ENCODE measurements at places on chromosomes 12 and 14.

DNA sequence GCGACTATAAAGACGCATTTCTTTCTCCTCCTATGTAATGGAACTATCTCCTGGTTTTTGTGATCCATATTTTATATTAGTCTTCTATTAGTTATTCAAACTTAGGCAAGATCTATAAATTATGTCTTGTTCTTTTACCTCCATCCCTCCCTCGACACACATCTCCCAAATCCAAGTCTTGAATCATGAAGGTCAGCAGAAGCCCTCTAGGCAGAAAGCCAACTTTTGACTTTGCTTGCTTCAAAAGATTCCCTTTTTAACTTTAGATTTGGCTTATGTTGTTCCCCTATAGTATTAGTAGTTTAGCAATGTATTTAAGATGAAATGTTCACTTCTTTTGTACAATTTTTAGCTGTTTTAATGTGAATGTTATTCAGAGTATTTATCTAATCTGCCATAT, 689.8 kb downstream of the SLC6A15 start:
- DNase-seq: no peak

GRCh38 chr12:49669796-49670195, 37.4 kb downstream of the FMNL3 start:
- no peak for DNase-seq

DNA sequence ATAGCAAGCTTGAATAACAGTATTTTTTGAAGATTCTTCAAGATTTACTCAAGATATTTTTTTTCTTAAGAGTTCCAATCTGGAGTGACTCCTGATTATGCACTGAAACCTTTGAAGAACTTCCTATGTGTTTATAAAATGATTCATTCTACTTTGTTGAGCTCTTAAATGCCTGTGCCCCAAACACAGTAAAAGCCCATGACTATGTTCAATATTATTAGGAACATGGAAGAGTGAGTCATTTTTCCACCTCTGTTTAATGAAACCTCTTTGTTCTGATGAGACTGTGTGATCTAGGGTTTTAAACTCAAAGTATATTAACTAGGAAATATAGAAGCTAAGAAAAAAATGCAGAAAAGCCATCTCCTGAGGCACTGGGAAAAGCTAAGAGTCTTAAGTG, 415.0 kb upstream of the FBXO33 start:
- DNase-seq: no peak

GRCh38 chr14:85468816-85469215, 61.1 kb upstream of the FLRT2 start:
- DNase-seq: no peak

DNA sequence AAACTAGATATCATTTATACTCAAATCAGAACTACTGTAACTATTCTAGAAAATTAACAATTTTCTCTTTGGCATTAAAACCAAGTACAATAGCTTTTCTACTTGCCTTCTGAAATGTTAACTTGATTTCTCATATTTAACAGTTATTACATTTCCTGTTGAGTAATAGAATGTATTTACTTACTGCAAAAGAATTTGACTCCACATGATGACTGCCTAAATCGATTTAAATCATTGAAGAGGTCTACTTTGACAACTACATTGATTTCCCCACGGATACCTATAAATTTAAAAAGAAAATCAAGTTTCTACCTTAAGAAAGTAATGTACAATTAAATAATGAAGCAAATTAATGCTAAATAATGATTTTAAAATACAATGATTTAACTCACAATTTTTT, 18.9 kb downstream of the C2CD5 start:
- DNase-seq: no peak

GRCh38 chr12:52082026-52082668, 2.6 kb downstream of the SMIM41 start:
- DNase-seq: no peak

All from esophagus squamous epithelium (tissue), 5 donors.